GM18507 (cell line): ENCODE measurements at places on chromosomes 6 and 20.

DNA sequence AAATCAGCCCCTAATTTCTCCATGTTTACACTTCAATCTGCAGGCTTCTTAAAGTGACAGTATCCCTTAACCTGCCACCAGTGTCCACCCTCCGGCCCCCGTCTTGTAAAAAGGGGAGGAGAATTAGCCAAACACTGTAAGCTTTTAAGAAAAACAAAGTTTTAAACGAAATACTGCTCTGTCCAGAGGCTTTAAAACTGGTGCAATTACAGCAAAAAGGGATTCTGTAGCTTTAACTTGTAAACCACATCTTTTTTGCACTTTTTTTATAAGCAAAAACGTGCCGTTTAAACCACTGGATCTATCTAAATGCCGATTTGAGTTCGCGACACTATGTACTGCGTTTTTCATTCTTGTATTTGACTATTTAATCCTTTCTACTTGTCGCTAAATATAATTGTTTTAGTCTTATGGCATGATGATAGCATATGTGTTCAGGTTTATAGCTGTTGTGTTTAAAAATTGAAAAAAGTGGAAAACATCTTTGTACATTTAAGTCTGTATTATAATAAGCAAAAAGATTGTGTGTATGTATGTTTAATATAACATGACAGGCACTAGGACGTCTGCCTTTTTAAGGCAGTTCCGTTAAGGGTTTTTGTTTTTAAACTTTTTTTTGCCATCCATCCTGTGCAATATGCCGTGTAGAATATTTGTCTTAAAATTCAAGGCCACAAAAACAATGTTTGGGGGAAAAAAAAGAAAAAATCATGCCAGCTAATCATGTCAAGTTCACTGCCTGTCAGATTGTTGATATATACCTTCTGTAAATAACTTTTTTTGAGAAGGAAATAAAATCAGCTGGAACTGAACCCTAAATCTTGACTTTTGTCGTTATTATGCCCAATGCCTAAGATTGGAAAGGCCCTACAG, 4.5 kb downstream of the SOX4 start:
- no peak for DNase-seq

DNA sequence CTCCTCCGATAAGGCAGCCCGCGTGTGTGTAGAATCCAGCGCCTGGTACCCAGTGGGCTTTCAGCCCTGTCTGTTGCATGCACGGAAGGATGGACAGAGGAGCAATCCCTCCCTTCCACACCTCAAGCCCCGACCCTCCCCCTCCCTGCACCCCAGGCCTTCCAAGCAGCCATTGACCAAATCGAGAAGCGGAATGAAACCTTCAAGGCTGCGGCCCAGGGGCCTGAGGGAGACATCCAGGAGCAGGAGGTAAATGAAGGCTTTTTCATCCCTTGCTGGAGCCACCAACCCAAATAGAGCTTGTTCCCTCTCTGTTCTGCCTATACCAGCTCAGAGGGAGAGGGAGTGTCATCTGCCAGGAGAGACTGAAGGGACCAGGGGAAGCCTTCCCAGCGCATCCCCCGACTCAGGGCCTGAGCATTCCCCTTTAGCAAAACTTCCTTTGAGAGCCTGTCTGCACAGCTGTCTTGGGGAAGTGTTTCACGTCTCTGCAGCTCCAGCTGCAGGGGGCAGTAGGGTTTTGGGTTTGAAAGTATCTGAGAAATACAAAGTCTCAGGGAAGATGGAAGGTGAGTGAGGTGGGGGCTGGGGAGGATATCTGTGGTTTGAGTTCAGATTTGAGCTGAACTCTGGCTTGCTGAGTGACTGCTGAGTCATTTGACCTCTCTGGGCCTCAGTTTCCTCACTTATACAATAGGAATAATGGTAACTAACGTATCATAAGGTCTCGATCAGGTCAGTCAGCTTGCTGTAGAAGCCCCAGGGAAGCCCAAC, 16.1 kb downstream of the FGD2 start:
- no peak for DNase-seq

DNA sequence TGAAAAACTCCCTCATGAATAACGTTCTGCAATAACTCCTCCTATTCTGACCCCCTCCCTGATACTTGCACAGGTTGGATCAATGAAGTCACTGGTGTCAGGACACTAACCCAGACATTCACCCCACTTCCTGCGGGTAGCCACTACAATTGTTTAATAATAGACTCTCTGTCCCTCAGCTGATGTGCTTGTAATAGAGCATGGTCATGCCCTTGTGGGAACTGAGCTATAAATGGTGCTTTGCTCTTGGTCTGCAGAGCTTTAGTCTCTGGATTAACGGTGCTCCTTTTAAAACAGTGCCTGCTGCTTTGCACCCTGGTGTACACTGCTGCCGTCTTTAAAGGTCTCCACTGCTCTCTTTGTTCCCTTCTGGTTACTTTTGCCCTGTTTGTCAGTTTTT, 127.3 kb downstream of the BACH2 start:
- DNase-seq, result no peak

DNA sequence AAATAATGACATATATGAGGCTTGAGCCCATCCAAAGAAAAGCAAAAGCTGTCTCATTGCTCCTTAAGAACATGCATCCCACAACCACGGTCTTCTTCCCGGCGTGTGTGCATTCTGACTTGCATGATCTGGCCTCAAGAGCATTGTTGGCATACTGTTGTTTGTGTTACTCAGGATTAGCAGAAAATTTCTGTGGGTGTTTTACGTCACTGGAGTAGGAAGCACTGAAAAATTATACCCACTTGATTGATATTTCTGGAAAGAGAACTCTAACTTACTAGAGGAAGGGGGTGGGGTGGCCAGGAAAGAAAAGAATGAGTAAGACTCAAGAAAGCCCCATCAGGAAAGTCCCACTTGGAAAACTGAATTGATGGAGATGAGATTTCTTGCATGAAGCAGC, 326.2 kb upstream of the PRDM1 start:
- no peak for DNase-seq

DNA sequence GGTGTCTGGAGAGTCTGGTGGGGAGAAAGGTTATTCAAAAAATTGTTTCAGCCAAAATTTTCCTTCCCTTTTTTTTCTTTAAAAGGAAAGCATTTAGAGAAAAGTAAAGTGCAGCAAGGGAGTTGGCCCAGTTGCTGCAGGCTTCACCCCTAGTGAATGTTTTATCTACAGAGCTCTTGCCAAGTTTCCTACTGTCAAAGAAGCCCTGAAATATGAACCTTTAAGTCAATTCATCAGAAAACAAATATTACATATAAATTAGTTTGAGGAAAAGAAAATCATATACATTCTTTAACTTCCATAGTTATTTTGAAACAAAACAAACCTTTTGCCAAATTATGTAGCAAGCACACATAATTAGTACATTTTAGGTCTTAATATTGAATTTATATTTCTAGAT, 25.0 kb upstream of the HMGCLL1 start:
- DNase-seq, result no peak

DNA sequence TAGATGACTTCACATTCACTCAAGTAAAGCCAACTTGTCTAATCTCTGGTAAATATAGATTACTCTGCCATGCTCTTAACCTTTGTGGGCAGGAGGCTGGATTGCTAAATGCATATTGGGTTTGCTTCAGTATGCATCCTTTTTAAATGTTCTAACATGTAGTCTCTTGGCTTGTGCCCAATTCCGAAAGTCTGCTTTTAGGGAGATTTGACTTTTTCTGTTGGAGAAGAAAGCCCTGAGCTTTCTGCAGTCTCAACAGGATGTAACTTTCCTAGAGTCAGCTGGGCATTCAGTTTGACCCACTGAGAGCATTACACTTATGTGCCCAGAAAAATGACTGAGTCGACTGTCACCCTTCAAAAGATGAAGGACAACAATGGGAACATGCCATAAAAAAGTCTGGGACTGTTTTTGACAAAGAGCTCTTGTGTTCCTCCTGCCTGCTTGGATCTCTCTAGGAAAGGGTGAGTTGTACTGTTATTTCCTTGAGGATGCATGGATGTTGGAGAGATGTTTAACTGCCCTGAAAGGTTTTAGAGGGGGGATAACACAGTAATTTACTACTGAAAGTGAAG, 299.4 kb downstream of the ZFAND3 start:
- no peak for DNase-seq

DNA sequence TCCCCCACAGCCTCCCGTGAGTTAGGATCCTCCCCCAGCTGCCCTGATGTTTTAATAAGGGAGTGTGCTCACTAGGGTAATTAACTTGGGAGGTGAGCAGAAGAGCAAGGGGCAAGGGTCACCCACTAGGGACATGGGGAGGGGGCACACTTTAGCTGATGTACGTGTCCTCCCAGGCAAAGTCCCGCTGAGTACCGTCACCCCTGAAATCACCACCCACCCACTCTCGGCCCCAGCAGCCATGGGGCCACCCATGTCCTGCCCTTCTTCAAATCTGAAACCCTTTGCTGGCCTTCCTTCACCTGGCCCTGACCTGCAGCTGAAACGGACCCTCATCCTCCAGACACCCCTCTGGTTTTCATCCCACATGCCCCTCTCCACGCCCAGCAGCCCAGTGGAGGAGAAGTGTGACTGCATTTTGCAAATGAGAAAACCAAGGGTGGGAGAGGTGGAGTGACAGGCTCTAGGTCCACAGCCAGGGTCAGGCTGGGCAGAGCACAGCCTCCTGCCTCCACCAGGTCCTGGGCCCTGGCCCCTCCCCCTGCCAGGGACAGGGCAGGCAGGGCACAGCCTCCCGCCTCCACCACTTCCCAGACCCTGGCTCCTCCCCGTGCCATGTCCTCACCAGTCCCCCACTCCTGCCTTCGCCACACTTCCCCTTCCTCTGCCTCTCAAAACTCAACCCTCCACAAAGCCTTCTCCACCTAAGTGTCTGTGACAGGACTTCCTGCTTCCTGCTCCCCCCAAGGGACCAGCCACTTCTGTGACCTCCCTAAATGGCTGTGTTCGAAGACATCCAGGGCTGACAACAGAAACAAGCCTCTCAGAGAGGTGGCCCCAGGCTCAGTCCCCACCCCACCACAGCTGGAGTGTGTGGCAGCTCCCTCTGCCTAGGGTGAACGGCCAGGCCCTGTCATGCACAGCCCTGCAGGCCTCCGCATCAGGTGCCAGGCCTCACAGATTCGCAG, 15.1 kb downstream of the ACSS1 start:
- DNase-seq, result peak; percentile 65

GRCh38 chr6:15480525-15480924, 182.3 kb downstream of the DTNBP1 start:
- DNase-seq, result no peak

DNA sequence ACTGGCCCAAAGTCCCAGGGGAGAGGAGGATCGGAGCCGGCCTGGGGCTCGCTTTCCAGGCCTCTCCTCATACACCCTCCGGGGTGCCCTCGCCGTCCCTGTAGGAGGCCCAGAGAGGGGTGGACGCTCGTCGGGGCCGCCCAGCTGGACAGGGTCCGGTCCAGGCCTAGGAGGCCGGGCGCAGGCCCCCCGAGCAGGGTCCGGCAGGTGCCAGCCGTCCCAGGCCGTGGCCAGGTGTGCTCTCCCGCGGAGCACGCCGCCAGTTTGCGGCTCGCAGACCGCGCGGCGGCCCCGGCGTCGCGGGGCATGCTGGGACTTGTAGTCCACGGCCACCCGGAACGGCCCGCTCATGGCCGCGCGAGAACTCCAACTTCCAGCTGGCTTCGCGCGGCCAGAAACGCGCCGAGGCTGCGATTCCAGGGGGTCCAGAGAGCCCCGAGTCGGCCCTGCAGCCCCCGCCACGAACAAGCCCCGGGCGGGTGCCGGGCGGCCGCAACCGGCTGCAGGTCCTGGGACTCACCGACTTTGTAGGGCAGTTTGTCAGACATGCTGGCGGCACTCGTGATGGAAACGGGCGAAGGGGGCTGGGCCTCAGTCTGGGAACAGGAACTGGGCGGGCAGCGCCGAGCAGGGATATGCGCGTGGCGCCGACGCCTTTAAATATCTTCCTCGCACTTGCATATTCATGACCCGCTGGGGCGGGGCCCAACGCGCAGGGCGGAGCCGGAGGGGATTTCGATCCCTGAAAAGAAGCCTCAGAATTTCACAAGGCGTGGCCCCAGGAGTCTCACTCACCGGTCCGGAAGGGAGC, at the start of gene AHCY:
Gene AHCY (minus strand): TSS at position 633 of the 811 bp plus-strand sequence. CDS start 85 bp downstream, at position 548.
- DNase-seq, result peak; percentile 93

GRCh38 chr20:51092338-51092737, 69.4 kb upstream of the KCNG1 start:
- no peak for DNase-seq

- DNase-seq, result no peak
Measured at GRCh38 chr20:22387452-22387851, 196.9 kb downstream of the FOXA2 start.

- no peak for DNase-seq
Measured at GRCh38 chr6:79783670-79784394, 152.7 kb downstream of the SH3BGRL2 start.

DNA sequence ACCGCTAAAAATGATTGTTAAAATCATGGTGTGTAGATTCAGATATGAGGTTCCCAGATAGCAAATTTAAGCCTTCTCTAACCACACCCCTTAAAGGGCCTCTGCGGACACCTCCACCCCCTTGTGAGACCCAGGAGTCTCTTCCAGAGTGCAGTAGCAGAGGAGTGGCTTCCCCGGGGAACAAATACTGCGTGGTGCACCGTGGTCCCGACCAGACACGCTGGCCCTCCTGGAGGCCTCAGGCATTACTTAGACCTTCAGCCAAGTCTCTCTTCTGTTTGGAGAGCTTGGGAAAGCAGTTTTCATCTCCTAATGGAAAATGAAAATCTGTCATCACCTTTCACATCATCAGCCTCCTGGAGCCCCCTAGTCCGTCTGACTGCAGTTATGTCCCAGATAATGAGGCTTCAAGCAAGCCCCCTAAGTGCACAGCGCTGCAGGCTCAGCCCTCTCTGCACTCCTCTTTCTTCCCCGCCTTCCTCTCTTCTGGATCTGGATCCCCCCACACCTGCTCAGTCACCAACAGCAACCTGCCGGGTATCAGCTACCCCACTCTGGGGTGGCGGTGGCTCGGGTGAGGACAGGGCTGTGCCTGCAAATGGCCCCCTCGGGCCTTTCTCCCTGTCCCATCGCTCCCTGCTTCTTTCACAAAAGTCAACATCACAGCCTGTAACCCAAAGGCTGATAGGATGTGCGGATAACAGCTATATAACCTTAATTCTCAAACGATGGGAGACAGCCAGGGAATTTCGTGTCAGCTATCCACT, 58.8 kb upstream of the TAGAP start:
- DNase-seq, result no peak
